ENCODE measurements at places on chromosomes 4 and X.

DNA sequence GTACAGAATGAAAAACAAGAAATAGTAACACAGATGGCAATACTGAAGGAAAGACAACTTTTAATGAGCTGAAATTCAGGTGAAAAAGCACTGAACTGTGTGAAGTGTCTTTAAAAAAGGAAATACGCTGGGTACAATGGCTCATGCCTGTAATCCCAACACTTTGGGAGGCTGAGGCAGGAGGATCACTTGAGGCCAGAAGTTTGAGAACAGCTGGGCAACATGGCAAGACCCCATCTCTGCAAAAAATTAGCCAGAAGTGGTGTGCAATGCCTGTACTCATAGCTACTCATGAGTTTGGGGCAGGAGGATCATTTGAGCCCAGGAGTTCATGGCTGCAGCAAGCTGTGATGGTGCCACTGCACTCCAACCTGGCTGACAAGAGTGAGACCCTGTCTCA is 59.8 kb upstream of the COX18 start:
- DNase-seq, result no peak

DNA sequence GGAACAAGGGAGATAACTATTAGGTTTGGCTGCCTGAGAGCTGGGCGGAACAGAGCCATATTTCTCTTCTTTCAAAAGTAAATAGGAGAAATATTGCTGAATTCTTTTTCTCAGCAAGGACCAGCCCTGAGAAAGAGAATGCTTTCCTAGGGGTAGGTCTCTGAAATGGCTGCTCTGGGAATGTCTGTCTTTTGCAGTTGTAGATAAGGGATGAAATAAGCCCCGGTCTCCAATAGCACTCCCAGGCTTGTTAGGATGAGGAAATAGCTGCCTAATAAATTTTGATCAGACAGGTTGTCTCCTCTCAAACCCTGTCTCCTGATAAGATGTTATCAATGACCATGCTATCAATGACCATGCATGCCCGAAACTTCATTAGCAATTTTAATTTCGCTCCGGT is 207.8 kb upstream of the KIT start:
- DNase-seq, result no peak

DNA sequence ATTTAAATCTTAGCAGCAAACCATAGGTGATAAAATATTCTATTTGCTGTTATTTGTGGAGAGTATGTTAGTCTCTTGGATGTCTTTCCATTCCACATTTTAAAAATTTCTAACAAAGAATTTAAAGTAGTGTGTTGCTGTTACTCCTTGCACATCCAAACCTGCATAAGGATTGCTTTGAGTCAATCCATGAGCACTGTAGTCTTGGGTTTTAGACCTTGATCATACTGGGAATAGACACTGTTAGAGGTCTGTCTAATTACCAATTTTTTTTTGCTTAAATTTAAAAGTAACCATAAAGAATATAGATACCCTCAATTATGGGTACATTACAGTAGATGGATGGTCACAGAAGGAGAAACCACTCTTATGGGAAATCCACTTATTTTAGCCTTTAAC is 1.5 kb downstream of the AFP start:
- no peak for DNase-seq

GRCh38 chrX:66638591-66639500 is at the start of gene EDA2R:
EDA2R (minus strand) TSS chrX:66639078; CDS start chrX:66616020, 23,058 bp downstream.
- DNase-seq, result peak; percentile 11

- no peak for DNase-seq
Observed at GRCh38 chrX:46117234-46117633, 428.0 kb downstream of the ZNF674 start.

GRCh38 chrX:73841337-73841736 is 278.3 kb downstream of the CHIC1 start:
- no peak for DNase-seq

- no peak for DNase-seq
Observed at GRCh38 chr4:113534711-113535110, 226.8 kb downstream of the CAMK2D start.

Measured in CD4-positive, alpha-beta T cell treated with Interleukin-6 at 100 ng/mL for 8 hours (primary cell).